ENCODE measurements at places on chromosomes 3 and 15.

DNA sequence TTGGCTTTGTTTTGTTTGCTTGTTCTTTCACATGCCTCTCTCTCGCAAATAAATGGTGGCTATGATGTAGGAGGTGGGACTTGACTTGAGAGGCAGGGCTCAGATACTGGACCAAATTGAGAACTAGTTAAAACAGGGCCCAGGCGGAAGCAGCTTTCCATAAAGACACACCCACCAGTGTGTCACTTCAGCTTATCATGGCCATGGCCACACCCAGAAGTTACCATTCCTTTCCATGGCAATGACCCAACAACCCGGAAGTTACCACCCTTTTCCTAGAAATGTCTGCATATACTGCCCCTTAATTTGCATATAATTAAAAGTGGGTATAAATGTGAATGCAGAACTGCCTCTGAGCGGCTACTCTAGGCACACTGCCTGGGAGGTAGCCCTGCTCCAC is 62.6 kb upstream of the CNTN4 start:
- DNase-seq = no peak

GRCh38 chr15:35243758-35244157 is 158.7 kb upstream of the NANOGP8 start:
- peak; percentile 31 for DNase-seq

GRCh38 chr3:24680214-24680967 is 185.7 kb upstream of the THRB start:
- DNase-seq = peak; percentile 42

- DNase-seq = peak; percentile 73
Observed at GRCh38 chr15:63509955-63510940, 5.9 kb downstream of the USP3 start.

DNA sequence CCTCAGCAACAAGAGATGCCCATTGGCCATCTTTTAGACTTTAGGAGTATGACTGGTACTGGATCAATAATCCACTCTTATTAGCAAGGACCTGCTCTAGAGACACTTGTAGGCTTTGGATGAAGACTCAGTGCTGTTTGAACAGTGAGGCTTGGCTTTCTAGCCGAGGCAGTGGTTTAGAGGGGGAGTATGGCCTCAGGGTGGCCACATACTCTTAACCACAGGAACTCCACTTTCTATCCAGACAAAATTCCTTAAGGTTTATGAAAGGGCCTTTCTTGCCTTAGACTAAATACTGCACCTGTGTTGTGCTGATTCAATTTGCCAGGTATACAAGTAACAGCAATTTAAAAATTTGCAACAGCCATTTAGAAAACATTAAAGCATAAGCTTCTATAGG is 1046.3 kb downstream of the DIPK2A start:
- DNase-seq = no peak

DNA sequence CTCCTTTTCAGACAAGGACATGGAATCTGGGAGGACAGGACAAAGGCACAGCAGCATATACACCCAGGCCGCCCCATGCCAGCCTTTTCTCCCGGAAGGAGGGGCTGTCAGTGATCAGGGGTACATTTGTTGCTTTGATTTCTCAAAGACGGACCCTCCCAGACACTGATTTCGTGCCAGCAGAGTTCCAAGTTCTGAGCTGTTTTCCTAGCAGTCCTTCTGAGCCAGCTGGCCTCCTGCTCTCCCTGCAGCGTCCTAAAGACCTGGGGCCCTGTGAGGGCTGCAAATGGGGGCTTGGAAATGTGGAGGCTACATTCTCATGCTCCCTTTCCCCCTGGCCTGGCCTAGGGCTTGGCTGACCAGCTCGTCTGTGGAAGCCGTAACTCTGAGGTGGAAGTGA is 22.3 kb downstream of the CTSH start:
- DNase-seq = no peak

DNA sequence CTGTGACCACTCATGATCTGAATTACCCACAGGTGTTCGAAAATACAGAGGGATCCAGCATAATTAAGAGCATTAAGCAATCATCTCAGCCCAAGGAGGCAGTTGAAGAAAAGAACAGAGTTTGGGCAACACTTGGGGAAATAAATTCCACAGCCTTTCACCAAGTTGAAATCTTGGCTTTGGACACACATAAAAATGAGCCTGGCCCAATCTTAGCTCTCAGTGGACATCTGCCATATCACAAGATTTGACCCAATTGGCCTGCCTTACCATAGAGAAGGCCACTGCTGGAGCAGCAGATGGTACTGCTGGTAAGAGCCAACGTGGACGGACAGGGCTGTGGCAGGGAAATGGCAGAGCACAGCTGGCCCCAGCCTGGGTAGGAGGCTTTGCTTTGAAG is 13.0 kb downstream of the FOXP1 start:
- DNase-seq = no peak

DNA sequence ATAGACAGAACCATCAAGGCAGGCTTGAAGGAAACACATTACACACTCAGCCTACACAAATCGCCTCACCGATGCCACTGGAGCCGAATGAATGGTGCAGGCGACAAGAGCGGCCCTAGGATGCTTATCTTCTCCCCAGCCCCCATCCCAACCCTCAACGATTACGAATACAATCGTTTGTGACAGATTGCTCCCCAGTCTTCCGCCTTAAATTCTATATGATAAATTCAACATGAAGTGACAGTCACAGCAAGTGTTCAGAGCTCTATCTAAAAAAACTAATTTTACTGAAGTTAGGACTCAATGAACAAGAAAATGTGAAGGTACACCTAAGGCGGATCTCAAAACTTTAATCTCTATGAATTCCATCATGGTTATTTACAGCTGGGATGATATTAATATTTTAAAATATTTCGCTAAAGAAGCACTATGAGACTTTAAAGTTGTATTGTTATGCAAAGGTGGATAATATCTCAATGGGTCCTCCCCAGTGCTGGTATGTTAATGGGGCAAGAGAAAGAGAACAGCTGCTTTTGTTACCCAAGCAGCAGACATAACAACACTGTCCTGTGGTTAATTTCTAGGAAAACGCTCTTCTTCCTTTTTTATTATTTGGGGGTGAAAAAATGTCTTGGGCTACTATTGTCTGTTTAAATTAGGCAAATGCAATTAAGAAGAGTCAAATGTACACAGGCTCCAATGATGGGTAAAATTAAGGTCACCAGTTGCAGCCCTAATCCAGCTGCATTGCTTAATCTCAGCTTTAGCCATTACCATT is 147.6 kb upstream of the NR2F2 start:
- DNase-seq = no peak

- DNase-seq = no peak
Observed at GRCh38 chr3:127497166-127497565, 93.4 kb downstream of the TPRA1 start.

- peak; percentile 23 for DNase-seq
Observed at GRCh38 chr3:126971891-126972351, 11.0 kb upstream of the PLXNA1 start.

DNA sequence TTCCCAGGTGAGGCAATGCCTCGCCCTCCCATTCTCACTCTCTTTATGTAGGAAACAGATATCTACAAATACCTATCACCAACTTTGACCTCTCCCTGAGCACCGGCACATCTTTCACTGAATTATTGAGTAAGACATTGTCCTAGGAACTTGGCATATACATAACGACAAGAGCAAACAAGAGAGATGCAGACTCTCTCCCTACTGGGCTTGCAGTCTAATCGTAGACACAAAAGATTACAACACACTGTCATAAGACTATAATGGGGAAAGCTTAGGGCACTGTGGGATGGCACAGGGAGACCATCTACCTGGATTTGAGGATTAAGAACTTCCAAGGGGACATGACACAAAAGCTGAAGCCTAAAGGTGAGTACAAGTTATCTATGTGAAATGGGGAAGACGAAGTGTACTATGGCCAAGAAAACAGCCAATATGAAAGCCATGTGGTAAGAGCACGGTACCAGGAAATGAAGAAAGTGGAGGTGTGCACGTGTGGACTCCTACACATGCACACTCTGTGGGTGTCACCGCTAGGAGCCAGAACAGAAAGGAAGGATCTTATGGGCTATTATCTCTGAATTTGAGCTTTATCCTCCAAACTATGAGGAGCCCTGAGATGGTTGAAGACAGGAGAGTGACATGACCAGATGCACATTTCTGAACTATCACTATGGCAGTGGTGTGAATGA is 218.8 kb upstream of the STRIT1 start:
- no peak for DNase-seq

- no peak for DNase-seq
Observed at GRCh38 chr3:156522673-156523072, 32.2 kb downstream of the SSR3 start.

DNA sequence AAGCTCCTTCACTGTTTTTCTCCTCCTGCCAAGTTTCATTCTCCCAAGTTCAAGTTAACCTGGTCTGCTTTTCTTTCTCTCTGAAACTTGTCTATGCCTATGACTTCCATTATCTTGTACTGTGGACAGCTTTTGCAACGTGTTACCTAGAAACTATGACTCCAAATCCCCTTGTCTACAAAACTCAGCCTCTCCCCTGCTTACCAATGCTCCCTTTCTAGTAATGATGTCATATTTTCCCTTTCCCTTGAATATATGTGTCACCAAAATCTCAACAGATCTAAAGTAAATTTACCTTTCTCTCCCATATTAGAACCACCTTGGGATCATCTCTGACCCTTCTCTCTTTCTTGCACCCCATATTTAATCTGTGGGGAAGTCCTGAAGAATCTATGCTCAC is 10.5 kb upstream of the ABHD2 start:
- DNase-seq = no peak

DNA sequence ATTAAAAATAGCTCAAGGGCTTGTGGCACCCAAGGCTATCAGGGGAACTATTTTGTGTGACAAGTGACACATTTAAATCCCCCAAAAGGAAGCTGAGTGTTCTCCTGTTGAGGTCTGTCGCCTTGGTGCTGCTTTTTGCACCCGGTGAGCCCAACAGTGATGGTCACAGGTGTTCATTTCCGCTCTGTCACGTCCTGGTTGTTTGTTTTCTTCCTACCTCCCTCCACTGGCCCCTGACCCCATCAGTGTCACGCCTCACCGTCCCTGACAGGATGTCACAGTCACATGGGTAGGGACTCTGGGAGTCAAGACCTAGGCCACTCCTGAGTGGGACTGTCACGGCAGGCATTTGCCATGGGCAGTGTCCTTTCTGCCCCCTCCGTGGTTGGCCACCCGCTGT is 11.2 kb downstream of the SLCO3A1 start:
- DNase-seq = no peak

GRCh38 chr3:136995652-136996051 is 37.9 kb downstream of the IL20RB start:
- DNase-seq = no peak

DNA sequence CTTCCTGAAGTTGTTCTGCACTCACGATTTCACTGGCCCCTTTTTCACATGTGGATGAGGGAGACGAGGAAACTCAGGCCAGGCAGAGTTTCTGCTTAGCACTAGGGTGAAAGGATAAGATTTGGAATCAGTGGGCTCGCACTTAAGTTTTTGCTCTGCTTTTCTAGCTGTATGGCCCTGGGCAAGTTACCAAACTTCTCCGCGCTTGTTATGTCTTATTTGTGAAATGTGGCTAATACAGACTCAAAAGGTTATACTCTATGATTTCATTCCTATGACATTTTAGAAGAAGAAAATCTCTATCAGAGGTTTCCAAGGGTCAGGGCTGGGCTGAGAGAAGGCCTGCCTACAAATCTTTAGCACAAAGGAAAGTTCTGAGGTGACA is 191.9 kb upstream of the LRIG1 start:
- no peak for DNase-seq
